ENCODE measurements at places on chromosomes 3 and 15.

- no peak for DNase-seq
These were observed 3.1 kb upstream of the TMCO5A start for GRCh38 chr15:37931321-37931720.

- DNase-seq = no peak
These were observed 42.5 kb upstream of the SRGAP3 start for GRCh38 chr3:9291821-9292410.

DNA sequence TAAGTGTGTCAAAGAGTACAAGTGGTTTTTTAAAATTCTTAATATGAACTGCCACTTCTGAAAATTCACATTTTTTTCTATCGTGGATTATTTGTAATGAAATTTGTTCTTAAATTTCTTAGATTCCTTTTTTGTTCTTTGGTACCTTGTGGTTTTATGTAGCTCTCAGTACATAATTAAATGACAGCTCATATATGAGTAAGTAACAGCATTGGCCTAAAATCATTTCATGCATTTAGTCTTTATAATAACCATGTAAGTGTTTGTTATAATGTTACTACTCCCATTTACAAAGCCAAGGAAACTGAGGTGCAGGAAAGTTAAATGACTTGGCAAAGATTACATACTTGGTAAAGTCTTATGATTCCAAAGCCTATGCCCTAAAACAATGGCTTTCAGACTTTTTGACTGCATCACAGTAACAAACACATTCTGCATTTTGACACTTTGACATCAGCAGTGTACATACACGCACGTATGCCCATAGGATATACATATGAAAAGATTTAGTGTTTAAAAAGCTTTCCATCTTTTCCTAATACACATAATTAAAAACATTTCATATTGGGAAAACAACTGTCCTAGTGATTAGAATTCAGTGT is 14.9 kb downstream of the SPRED1 start:
- no peak for DNase-seq

DNA sequence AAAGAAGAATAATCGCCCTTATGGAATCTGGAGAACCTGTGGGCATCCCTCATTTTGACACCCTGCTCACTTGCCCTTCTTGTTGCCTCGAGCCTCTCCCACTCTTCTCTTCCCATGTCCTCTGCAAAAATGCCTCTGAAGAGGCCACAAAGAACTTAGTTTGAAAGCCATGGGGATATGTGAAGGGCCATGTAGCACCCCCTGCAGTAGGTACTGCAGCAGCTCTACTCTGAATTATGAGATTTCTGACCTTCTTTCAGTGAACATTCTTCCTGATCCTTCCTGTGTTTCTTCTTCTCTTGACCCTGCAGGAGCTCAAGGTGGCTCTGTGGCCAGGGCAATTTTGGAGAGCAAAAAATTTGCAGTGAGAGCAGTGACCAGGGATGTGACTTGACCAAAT is 30.4 kb upstream of the TRA2B start:
- no peak for DNase-seq

- DNase-seq = no peak
These were observed 333.0 kb downstream of the ZNF385D start for GRCh38 chr3:21417991-21418390.

GRCh38 chr3:125189378-125190165 is 23.0 kb downstream of the SLC12A8 start:
- no peak for DNase-seq

GRCh38 chr3:170784406-170784805 is 85.6 kb downstream of the RPL22L1 start:
- DNase-seq = no peak

GRCh38 chr3:172170841-172171240 is 131.5 kb downstream of the FNDC3B start:
- DNase-seq = no peak

All from dorsolateral prefrontal cortex (tissue), 122 donors.